NCI-H2029 (cell line): ENCODE measurements at places on chromosomes 3 and 15.

GRCh38 chr3:45606991-45607712 is 12.6 kb downstream of the LIMD1 start:
- DNase-seq, result no peak

DNA sequence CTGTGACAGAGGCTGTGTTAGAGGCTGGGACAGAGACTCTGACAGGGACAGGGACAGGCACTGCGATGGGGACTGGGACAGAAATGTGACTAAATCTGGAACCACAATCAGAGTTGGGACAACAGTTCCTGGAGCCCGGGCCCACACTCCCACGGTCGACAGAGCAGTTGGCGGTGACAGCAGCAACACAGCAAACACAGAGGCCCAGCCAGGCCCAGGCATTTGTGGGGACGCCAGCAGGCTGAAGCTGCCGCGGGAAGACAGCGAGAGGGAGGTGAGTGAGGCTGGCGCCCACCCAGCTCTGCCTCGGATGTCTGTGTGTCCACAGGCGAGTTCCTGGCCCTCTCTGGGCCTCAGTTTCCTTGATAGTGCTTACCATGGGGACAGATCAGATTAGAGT is 9.3 kb upstream of the HCN4 start:
- DNase-seq, result no peak

DNA sequence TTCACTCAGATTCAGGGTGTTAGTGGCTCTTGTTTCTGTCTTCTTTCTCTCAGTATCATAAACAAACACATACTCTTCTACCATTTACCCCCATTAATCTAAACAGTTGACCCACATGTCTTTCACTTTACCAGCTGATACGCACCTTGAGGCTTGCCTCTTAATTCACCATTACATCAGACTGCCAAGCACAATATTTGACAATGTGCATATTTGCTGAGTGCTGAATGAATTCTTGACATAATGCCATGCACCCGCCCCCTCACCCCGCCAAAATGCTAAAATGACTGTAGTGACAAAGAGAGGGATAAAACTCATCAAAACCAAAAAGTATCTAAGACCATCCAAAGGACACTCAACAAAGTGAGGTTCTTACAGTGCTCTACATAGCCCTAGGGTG is 57.4 kb downstream of the NGLY1 start:
- peak; percentile 6 for DNase-seq

DNA sequence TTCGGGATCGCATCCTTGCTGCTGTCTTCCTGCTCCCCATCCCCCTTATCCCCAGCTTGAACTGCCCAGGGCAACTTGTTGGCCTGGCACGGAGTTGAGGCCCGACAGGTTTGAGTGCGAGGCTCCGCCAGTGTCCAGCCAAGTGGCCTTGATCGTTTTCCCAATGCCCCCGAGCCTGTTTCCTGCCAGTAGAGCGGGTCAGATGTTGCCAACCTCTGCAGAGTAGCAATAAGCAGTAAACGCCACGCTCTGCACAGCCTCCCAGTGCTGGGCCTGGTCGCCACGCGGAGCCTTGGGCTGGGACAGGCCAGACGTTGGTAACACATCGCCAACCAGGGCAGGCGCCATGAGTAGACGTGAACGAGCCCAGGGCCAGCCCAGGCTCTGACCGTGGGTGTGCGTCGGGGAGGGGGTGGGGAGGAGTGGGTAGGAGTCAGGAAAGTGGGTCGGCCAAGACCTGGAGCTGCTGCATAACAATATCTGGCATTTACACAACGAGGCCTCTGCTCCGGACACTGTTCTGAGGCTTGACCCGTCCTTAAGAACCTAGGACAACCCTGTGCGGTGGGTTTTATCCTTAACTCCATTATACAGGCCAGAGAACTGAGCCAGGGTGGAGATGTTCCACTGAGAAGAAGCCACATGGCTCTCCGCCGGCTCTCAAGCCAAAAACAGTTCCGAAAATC is 444 bp upstream of the ABHD14A start:
- no peak for DNase-seq
